ENCODE measurements at places on chromosomes 3 and 15.

GRCh38 chr3:151404316-151404715 lies 19.8 kb upstream of the P2RY12 start:
- no peak overlapping the region for H3K27ac ChIP-seq
- no peak for DNase-seq
- H3K4me1 ChIP-seq: no peaks in the 10 kb centered on the region
- no peaks in the 10 kb centered on the region for H3K27me3 ChIP-seq

DNA sequence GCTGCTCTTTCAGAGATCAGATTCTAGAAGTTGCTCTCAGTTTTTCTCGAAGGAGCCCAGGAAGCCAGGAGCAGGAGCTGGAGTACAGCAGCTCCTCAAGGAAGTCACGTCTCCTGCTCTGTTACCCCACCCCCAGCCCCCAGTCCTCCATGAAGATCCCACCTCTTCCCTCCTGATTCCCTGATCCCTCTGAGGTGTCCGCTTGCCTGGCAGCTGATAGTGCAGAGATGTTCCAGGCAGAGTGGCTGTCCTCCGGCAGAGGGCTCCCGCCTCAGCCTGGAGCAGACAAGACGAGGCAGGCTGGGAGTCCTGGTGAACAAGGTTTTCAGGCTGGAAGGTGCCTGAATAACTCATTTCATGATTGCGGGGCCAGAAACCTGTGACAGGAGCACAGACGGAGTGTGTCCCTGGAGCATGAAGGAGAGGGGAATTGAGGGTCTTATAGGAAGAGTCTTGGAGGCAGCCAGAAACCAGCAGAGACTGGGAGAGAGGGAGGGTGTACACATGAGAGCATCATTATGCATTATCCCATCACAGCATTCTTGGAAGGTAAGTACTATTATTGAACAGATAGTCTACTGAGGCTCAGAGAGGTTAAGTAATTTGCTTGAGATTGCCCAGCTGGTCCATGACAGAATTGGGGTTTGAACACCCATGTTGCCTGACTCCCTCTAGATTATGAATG lies 1.2 kb downstream of the HRH1 start:
- peak; percentile 57 for DNase-seq
- no peak overlapping the region for H3K27ac ChIP-seq
- no peaks in the 10 kb centered on the region for H3K36me3 ChIP-seq

GRCh38 chr15:66017792-66018487 lies 148.6 kb downstream of the RAB11A start:
- no peak overlapping the region for H3K4me3 ChIP-seq
- no peak for DNase-seq
- H3K27me3 ChIP-seq: no peaks in the 10 kb centered on the region

- no peak overlapping the region for H3K27ac ChIP-seq
- no peak overlapping the region for H3K4me3 ChIP-seq
- H3K4me1 ChIP-seq: no peaks in the 10 kb centered on the region
- no peaks in the 10 kb centered on the region for H3K36me3 ChIP-seq
Measured at GRCh38 chr3:27387625-27388024, 18.4 kb upstream of the NEK10 start.

DNA sequence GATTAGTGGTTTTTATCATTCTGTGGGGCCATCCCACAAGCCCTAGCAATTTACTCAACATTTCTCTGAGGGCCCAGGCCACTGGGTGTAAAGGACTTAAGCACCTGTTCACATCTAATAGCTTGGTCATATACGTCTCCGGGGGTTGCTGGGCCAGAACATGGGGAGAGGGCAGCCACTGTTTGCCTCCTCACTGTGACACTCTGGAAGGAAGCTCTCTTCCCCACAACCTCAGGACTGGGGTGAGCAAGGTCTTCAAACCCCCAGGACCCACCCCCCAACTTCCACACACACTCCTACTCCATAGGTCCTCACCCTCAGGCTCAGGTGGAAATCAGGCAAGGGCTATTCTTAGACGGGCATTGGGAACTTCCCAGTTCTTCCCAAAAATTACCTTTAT lies 28.9 kb downstream of the C3orf20 start:
- no peak for DNase-seq
- no peak overlapping the region for H3K27ac ChIP-seq
- H3K4me3 ChIP-seq: no peak overlapping the region
- H3K4me1 ChIP-seq: no peaks in the 10 kb centered on the region
- H3K36me3 ChIP-seq: no peaks in the 10 kb centered on the region

DNA sequence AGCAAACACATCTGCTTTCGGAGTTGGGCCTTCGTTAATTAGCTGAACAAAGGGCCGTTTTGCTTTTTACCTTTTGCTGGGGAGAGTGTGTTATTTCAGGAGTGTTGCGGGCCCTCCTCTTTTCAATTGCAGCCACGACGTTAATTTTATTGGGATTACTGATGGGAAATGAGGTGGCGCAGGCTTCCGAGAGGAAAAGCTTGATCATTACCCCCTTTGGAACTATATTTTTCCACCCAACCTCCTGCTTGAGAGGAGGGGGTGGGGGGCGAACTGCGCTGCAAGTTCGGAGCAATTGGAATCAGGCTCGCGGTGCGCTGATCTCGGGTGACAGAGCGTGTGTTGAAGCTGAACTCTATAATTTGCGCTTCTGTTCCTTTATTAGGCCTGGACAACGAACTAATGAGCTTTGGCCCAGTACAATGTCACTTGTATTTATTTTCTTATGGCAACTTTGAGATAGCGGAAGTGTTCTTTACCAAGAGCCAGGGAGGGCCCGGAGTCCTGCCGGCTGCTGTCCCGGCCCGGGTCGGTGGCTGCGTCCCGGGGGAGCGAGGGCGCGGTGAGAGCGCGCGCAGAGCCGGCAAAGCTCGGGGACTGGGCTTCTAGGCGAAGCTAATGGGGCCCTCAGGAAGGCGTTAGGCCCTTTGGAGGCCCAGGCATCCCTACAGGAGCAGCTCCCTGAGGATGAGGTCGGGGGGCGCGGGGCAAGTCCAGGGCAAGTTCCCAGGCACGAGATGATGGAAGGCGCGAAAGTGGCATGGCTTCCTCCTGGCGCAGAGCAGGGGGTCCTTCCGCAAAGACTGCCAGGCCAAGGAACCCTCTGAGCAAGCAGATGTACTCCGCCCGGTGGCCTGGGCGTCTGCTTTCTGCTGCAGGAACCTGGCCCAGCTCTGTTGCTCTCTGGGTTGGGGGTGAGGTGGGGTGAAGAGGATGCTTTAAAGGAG lies 12.9 kb downstream of the NR2F2 start:
- no peak overlapping the region for H3K27ac ChIP-seq
- H3K27me3 ChIP-seq: peaks cover 68% of the 10 kb centered on the region
- peaks cover 9% of the 10 kb centered on the region for H3K4me1 ChIP-seq
- DNase-seq: no peak
- no peak overlapping the region for H3K4me3 ChIP-seq
- no peaks in the 10 kb centered on the region for H3K36me3 ChIP-seq

- H3K27ac ChIP-seq: no peak overlapping the region
- no peaks in the 10 kb centered on the region for H3K36me3 ChIP-seq
- H3K4me3 ChIP-seq: no peak overlapping the region
- DNase-seq: no peak
Measured at GRCh38 chr3:62100282-62100989, 272.9 kb downstream of the FEZF2 start.

- H3K27me3 ChIP-seq: no peaks in the 10 kb centered on the region
- DNase-seq: no peak
- H3K4me1 ChIP-seq: peaks cover 4% of the 10 kb centered on the region
- H3K4me3 ChIP-seq: no peak overlapping the region
Measured at GRCh38 chr15:73691396-73691795, 7.2 kb downstream of the CD276 start.

GRCh38 chr3:193270451-193270850 lies 29.4 kb downstream of the PLAAT1 start:
- H3K27me3 ChIP-seq: no peaks in the 10 kb centered on the region
- no peak for DNase-seq
- no peak overlapping the region for H3K27ac ChIP-seq
- no peaks in the 10 kb centered on the region for H3K36me3 ChIP-seq

- no peak for DNase-seq
- no peaks in the 10 kb centered on the region for H3K27me3 ChIP-seq
- H3K4me3 ChIP-seq: no peak overlapping the region
- no peaks in the 10 kb centered on the region for H3K4me1 ChIP-seq
Measured at GRCh38 chr3:156433910-156434309, 121.0 kb downstream of the SSR3 start.

DNA sequence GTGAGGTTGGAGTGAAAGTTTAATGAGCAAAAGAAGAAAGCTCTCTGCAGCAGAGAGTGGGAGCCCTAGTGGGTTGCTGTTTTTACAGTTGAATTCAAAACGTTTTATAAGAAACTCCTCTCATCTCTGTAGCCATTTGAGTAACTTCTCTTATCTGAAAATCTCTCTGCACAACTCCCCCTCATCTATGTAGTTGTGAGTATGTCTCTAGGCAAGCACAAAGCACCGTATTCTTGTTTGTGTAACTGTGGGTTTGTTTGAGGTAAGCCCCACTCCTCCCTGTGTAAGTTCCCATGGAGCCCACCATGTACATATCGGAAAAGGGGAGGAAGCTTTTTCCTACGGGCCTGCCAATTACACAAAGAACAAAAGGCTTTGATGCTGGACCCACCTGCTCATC lies 56.5 kb upstream of the GOLGA6L2 start:
- H3K27me3 ChIP-seq: no peaks in the 10 kb centered on the region
- H3K27ac ChIP-seq: no peak overlapping the region
- no peak for DNase-seq
- H3K4me3 ChIP-seq: no peak overlapping the region

DNA sequence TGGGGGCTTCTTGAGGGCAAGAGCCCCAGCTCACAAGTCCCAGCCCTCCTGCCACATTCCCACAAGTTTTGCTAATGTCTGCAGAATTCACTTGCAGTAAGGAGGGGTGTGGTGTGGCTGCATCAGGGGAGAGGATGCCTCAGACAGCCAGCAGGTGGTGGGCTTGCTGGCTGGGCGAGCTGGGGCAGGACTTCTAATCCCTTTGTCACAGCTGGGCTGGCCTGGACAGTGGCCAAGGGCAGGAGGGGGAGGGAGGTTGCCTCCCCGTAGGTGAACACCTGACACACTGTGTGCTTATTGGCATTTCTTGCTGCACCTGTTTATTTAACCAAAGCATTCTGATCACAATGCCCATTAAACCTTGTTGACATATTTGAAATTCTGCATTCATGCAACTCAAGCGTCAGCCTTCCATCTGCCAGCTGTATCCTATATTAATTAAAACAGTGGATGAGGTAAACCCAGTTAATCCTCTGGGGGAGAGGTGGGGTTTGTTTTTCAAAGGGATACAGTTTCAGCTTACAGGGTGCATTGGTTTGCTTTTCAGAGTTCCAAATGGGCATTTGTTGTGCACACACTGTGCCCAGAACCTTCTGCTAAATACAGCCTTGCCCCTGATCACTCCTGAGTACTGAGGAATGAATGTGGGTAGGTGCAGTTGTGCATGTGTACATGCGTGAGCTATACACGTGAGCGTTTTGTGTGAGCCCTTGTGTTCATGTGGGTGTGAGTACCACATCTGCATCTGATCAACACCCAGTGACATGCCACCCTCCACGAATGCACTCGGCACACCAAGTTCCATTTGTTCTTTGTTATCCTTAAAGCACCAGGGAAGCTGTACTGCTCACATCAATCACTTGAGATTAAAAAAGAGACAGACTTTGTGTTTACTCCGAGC lies 268.7 kb downstream of the XXYLT1 start:
- no peak overlapping the region for H3K27ac ChIP-seq
- H3K27me3 ChIP-seq: no peaks in the 10 kb centered on the region
- DNase-seq: no peak
- H3K36me3 ChIP-seq: no peaks in the 10 kb centered on the region
- no peak overlapping the region for H3K4me3 ChIP-seq
- peaks cover 3% of the 10 kb centered on the region for H3K4me1 ChIP-seq

Data from iPS DF 6.9 (cell line).